ENCODE measurements at places on chromosomes 1 and 21.

DNA sequence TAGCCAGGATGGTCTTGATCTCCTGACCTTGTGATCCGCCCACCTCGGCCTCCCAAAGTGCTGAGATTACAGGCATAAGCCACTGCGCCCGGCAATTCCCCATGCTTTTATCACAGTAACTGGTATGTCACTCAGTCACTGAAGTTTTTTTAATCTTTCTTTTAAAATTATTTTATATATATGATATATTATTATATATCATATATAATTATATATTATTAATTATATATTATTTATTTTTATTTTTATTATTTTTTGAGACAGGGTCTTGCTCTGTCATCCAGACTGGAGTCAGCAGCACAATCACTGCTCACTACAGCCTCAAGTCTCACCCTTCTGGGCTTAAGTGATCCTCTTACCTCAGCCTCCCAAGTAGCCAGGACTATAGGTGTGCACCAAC, 18.3 kb downstream of the RC3H1 start:
- no peak for DNase-seq

- no peak for DNase-seq
These were observed 21.1 kb downstream of the MKNK1 start for GRCh38 chr1:46582972-46583371.

GRCh38 chr1:156155756-156156510, 2.5 kb downstream of the SEMA4A start:
- DNase-seq: no peak

DNA sequence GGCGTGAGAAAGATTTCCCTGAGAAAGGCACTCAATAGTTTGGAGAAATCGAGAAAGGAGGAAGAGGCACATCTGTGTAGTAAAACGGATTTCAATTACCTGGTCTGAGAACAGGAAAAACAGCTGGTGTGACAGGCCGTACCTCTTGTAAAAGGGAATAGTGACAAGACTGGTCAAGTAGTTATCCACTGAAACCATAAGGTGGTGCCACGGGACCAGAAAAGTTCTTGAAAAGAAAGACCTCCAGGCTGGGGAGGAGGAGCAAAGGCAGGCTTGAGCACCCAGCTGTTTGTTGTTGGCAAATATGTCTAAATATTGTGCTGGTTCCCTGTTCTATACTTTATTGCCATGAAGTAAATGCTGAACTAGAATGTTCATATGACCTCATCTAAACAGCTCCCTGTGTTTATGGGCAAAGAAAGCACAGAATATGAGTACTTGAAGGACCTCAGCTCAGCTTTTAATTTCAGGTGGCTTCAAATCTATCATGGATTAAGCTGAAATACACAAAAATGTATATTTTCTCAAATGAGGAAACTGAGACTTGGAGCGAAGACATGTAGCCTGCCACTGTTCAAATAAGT, 4.0 kb downstream of the HAO2 start:
- no peak for DNase-seq

DNA sequence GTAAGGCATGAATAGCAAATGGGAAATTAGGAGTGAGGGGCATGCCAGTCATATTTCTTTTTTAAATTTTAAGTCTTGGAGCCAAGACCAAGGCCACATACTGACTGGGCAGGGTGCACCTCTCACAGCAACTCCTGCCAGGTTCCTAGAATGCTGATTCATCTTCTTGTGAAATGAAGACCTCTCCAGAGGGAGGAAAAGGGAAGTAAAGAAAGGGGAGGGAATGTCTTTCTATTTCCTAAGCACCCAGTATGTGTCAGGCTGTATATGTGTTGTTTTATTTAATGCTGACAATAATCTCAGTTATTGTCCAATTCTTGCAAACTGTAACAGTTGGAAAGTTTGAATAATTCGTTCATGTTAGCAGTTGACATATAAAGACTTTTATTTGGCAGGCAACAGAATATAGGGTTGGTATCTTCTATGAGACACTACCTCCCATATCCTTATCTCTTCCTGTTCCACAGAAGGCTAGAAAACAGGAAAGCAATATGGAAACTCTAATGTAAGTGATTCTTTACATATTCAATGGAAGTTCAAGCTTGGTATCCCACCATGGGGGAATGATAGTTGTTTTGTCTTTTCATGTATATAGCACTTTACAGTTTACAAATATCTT, 259.1 kb upstream of the USP24 start:
- DNase-seq: no peak

- no peak for DNase-seq
These were observed 81.1 kb downstream of the PGM1 start for GRCh38 chr1:63674238-63674864.

- no peak for DNase-seq
These were observed 2.0 kb downstream of the RNPEP start for GRCh38 chr1:201984446-201984845.

GRCh38 chr1:119115311-119115710, 25.1 kb downstream of the WARS2 start:
- DNase-seq: no peak

DNA sequence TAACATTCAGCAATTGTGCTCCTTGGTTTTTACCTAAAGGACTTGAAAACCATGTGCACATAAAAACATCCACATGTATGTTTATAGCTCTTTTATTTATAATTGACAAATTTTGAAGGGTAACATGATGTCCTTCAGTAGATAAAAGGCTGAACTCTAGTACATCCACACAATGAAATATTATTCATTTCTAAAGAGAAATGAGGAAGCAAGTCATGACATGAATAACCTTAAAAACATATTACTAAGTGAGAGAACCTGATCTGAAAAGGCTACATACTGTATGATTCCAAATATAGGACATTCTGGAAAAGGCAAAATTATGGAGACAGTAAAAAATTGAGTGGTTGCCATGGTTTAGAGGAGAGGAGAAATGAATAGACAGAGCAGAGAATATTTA, 50.3 kb downstream of the DRAM2 start:
- DNase-seq: no peak

Measured in activated naive CD4-positive, alpha-beta T cell treated with anti-CD3 and anti-CD28 coated beads, Interleukin-2, amount 10 ng/mL, durations not matched to agents 7 days and 5 days (primary cell).